ENCODE measurements at places on chromosomes 16 and 17.

GRCh38 chr17:2063261-2064146 lies 8.6 kb downstream of the HIC1 start:
- no peak for DNase-seq

- no peak for DNase-seq
These were observed 2.5 kb upstream of the AKAP10 start for GRCh38 chr17:19979917-19980770.

DNA sequence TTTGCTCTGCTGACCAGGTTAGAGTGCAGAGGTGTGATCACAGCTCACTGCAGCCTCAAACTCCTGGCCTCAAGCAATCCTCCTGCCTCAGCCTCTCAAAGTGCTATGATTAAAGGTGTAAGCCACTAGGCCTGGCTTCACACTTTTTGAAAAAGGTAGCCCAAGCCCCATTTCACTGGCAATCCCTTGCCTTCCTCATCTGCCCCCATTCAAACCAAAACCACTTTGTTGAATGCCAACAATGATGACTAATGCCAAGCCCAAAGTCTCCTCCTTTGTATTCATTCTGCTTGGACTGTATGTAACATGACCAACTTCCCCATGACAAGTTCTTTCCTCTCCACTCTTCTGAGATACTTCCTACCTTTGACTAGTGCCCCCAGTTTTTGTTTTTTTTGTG lies 33.1 kb downstream of the N4BP1 start:
- peak; percentile 16 for DNase-seq

- DNase-seq: no peak
These were observed 717.2 kb downstream of the WWOX start for GRCh38 chr16:78816499-78817195.

- DNase-seq: no peak
These were observed 21.2 kb downstream of the MTHFSD start for GRCh38 chr16:86533767-86534351.

GRCh38 chr17:4161967-4162305 lies 18.9 kb downstream of the CYB5D2 start:
- no peak for DNase-seq

DNA sequence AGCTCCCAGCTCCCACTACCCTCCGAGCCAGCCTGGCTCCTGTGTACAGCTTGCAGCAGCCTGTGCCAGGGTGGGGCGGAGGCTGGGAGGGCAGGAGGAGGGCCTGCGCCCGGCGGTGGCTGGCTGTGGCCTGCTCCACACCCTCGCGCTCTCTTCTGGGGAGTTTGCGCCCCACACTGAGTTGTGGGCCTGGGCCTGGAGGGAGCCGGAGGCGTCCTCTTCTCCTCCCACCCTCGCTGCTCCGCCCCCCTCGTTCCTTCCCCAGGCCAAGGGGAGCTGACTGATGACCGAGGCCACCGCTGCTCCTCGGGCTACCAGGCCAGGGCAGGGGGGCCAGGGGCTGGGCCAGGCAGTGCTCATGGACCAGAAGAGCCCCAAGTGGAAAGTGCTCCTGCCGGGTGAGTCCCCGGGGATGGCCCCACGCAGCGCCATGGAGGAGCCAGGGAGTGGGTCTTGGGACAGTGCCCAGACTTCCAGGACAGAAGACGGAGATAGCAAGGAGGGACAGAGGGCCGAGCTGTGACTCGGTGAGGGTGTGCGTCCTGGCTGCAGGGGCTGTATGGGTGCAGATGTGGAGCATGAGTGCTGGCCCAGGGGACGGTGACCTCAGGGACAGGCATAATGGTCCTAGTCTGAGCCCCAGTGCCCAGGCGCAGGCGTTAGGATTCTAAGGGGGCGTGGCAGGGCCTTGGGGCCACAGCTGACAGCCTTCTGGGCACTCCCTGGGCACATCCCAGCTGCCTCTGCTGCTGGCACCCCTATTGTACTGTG lies 242.1 kb upstream of the GSE1 start:
- DNase-seq: peak; percentile 73

- no peak for DNase-seq
These were observed 6.6 kb upstream of the HEXIM2 start for GRCh38 chr17:45155029-45155428.

- DNase-seq: peak; percentile 56
These were observed 14.3 kb downstream of the KPNB1 start for GRCh38 chr17:47663912-47664623.

DNA sequence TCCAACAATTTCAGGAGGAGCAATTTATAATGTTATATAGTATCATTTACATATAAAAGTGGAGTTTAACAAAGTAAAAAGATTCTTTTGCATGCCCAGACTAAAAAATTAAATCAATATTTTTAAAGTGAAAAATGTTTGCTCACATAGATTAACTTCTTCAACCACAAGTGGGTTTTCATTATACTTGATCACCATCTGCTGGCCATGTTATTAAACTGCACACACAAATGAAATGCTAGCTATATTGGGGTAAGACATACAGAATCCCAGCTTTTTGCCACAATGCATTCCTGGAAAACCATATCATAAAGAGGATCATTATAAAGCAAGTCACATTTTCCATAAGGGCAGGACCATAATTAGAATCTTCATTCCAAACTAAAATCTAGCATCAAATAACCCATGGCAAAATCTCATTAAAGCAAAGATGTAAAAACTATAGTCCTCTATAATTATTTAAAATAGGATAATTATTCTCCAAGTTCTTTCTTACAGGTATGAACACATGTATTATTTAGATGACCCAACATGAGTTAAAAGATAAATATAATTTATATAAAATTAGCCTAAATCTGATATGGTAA lies 26.3 kb downstream of the CEP112 start:
- DNase-seq: peak; percentile 61

DNA sequence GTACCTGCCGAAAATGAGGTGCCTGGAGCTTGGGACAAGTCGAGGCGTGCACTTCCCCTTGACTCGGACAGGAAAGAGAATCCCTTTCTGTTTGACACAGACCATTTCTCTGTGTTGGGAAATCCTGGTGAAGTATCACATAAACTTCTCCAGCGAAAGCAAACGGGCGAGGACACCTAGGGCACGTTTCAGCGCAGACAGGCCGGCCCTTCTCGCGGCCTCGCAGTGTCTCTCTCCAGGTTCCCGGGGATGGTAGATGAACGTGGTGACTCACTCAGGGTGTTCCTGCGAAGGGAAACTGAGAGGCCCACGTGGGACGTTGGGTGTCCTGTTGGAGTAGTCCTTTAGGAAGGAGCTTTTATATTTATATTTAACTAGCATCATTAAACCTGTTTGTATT lies 36.3 kb upstream of the ZNF750 start:
- DNase-seq: peak; percentile 36

- DNase-seq: no peak
These were observed 4.2 kb upstream of the AATF start for GRCh38 chr17:36944553-36944952.

GRCh38 chr17:38465391-38466345 lies 37.4 kb downstream of the ARHGAP23 start:
- DNase-seq: peak; percentile 92

GRCh38 chr17:77319211-77320043 lies 178.7 kb downstream of the SEC14L1 start:
- DNase-seq: peak; percentile 99

DNA sequence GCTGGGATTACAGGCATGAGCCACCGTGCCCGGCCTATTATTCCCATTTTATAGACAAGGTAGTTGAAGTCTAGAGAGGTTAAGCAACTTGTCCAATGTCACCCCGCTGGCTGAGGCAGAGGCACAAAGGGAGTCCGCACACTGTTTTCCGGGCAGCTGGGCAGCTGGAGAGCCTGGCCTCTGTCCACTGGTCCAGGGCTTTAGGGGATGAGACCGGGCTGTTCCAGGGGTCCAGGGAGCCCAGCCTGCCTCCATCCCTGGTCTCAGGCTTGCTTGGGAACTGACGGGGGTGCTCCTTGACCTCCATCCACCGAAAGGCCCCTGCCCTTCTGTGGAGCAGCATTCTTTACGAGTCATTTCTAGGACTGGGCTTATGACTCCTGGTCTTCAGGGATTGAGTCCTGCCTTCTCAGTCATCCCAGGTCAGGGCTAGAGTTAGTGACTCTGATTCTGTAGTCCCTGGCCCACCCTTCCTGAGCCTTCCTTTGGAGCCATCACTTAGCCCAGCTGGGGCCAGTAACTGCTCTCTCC lies 37.5 kb downstream of the SOCS3 start:
- DNase-seq: peak; percentile 50

DNA sequence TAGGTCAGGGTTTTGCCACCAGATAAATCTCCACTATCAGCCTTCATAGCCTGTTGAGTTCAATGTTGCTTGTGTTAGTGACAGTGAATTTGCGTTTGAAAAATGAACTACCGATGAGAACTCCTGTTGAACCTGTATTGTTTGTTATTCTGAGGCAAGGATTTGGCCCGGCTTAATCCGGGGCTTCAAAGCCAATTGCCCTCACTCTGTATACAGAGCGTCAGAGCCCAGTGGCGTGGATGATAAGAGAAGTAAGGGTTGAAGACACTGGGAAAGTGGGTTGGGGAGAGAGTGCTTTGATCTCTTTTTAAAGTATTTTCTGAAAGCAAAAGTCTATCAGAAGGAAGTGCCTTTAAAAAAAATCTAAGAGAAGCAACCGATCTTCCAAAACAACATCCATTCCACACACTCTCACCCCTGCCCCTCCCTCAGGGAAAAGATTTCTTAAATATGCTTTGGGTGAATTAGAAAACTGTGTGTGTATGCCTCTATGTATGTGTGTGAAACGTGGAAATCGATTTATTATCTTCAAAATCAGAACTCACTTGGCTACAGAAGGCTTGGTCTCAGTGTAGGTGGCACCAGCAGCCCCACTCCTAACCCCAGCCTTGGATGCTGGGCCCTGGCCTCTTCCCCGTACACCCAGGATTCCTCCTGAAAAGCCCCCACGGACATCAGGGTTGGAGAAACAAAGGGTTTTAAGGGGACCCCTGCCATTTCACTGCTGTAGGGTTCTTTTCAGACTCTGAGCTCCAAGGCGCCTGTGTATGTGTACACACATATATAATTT lies 8.8 kb downstream of the TBX4 start:
- DNase-seq: no peak

DNA sequence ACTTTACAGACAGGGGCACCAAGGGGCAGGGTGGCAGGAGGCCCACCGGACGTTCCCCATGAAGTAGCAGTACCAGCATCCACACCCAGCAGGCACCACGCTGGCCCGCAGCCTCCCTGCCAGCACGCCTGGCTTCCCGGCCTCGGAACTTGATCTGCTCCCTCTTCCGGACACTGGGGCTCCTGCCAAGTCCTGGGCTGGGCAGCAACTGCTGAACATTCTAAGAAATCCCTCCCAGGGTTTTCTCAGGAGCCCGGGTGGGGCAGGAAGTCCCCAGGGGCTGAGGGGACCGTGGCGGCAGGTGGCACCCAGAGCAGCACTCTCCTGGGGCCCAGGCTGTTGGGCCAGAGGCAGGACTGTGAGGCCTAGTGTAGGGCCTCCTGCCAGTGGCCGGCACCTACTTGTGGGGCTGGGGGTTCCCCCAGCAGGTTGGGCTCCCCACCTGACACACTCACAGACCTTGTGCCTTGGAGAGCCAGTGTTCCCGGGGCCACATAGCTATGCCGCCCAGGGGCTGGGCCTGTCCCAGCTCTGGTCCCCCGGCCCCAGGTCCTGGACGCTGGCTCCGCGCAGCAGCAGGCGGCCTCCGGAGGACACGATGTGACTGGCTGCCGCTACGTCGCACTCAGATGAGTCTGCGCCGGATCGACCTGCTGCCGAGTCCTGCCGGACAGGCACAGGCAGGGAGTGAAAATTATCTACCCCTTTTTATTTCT lies 86.2 kb upstream of the CBX4 start:
- DNase-seq: peak; percentile 77

DNA sequence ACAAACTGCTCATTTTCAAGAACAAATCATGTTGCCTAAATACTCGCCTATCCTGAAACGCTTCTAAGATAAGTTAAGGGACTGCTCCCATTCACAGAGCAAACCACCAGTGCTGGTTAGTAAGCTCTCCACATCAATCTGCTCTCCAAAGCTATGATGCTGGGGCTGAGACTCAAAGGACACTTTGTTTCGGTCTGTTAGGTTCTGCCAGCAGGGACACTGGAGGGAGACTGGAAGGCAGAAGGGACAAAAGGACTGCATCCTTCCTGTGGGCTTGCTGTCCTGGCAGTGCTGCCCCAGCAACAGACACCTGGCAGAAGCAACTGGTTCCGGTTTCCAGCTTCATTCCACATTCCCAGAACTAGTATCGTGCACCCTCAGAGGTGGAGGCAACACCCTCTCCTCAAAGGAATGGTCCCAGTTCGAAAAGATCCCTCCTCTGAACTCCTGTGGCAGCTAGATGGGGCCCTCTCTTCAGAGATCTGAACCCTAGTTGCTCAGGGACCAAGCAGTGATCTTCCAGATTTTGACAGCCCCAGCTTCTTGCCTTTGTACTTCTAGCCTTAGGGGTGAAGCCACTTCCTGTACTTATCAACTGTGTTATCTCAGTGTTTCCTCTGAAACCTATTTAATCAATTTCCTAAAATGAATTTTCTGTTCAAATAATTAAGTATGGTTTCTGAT lies 73.4 kb upstream of the GSG1L start:
- DNase-seq: no peak

DNA sequence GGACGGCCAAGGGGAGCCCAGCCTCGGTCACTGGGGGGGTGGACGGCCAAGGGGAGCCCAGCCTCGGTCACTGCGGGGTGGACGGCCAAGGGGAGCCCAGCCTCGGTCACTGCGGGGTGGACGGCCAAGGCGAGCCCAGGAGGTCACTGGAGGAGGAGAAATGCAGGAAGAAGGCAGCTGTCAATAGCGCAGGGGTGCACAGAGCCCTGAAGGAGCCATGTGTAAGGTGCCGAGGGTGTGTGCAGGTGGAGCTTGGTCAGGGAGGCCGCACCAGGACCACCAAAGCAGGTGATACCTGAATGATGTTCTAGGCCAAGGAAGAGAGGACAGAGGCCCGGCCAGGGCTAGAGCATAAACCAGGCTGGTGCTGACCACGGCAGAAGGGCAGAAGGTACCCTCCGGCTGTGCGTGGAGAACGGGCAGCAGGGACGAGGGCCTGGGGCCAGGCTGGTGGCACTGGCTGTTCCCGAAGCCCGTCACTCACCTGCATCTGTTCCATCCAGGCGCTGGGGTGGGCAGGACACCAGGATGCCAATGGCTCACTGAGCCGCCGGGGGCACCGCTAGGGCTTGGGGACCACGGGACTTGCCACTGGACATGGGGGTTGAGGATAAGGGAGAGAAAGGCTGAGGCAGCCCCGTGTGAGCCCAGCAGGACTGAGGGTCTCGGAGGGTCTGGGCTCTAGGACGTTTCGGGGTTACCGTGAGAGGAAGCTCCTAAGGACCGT lies 5.9 kb upstream of the CCDC57 start:
- no peak for DNase-seq

DNA sequence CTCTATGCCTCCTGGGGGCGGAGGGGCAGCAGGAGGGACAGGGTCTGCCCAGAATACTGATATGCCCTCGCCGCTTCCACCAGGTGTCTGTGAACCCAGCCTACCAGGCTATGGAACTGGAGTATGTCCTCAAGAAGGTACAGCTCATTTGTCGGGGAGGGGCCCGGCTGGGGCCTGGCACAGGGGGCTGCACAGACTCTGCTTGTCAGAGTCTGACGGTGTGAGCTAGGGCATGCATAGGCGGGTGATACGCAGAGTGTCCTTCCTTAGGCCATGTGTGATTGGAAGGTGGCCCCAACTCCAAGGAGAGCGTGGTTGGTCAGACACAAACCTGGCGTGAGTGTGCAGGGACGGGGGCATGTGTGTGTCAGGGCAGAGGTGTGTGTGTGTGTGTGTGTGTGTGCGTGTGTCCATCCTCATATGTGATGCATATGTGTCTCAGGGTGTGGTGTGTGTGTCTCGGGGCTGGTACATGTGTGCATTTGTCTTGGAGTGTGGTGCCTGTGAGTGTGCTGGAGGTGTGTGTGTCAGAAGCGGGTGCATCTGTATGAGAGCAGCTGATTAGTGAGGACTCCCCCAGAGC lies 7.0 kb downstream of the CHAD start:
- no peak for DNase-seq

All from A172 (cell line).